ENCODE measurements at places on chromosomes 3 and 15. TPM values are rescaled to one million over a fixed set of nuclear protein-coding genes. Genes with fewer than 3 reads are reported as not detected.

SLC24A5 gene
- not detected for total RNA-seq

DPPA2 gene
- total RNA-seq = not detected

FSIP1 gene
- total RNA-seq = 0.28 TPM

LMOD3 gene
- total RNA-seq = 0.20 TPM

SNURF gene
- total RNA-seq = 10.6 TPM

APH1B gene
- 46.4 TPM for total RNA-seq

TM4SF4 gene
- not detected for total RNA-seq

SAXO2 gene
- total RNA-seq = 2.6 TPM

AQP9 gene
- 72.9 TPM for total RNA-seq

ANKUB1 gene
- total RNA-seq = not detected

SLCO2A1 gene
- 79.5 TPM for total RNA-seq

RASGRF1 gene
- 2.4 TPM for total RNA-seq

DNA sequence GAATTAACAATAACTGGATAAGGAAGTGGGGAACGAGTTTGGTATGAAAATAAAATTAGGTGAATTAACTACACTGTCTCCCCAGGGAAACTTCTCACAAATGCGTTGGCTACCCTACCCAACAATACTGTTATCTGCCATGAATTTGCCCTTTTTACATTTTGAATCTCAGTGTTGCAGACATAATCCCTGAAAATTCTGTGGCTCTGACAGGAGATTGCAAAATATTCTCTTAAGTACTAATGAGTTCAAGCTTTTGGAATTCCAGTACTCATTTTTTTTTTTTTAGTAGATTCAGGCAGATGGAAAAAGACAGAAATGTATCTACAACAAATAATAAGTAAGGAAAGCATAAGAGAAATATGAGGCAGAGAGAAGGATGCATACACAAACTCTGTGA, 332.6 kb downstream of the LSAMP start:
- DNase-seq = no peak

DNA sequence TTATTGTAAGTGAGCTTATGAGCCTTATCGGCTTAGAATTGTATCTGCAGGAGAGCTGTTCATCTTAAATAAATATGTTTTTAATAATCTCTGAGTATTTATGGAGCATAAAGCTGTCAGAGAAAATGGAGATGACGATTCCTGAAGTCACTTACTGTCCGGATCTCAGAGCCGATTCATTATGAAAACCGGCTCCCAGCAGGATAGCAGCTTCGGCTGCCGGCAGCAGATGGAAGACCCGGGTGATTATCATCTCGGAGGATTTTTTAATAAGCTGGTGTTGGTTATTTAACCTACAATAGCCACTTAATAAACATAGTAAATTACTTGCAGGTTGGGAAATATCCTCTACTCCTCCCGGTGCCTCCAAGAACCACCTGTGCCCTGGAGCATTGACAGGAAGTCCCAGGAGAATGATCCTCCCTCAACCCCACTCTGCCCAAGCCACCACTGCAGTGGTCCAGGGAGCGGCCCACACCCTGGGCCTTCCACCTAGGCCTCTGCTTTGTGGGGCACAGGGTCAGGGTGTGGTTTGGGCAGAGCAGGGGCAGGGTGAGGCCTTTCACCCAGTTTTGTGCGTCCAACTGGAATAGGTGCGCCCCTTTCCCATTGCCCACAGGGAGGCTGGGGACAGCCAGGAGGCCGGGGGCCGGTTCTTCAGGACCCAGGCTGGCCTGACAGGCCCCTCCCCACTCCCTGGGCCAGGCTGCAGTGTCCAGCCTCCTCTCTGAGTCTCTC, 42.2 kb upstream of the PRR23E start:
- peak; percentile 65 for DNase-seq

GRCh38 chr3:129490273-129490675, 38.2 kb upstream of the RHO start:
- peak; percentile 90 for DNase-seq

DNA sequence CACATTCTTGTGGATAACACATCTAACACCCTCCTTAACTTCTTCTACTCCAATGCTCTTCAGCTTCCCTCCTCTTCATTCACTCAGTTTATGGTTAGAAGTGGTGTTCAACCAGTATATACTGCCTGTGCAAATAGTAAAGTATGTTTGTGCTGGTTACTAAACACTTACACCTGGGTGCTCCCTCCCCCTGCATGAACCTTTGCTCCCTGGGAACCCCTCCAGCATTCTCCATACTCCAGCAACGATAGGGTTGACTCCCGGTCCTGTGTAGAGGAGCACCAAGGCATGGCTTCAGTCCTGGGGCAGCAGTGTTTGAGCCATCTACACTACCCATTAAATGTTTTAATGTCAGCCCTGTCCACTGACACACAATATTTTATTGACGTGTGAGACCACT, 407.5 kb upstream of the DPH6 start:
- DNase-seq = no peak

DNA sequence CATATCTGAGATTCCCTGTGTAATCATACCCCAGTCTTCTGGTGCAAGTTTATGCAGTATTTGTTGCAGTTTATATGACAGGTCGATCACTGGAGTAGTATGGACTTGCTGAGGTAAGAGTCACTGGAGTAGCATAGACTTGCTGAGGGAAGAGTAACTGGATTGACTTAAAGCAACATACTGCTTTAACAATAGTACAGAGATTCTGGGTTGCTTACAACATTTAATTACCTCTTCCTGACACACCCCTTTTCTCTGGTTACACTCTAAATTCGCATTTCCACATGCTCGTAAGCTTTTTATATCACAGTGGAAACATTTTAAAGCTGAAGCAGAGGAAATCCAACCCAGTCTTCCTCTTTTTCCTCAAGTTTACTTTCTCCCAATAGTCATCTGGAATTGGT, 11.8 kb downstream of the AAGAB start:
- DNase-seq = no peak

DNA sequence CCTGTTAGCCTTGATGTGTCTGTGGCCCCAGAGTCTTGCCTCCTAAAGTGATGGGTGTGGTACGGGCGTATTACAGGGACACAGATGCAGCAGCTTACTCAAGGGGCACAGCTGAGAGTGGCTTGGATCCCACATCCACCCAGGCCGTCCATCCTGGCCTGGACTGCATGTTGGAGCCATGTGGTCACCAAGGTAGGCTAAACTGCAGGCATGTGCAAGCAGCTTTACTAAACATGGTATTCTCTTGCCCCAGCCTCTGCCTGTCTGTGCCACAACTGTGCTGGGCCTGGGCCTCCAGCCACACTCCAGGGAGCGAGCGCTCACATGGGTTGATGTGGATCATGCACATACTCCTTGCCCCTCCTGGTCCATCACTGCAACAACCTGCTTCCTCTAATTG, 6.1 kb upstream of the GPR62 start:
- DNase-seq = peak; percentile 41

- DNase-seq = no peak
These were observed 24.1 kb downstream of the CHD2 start for GRCh38 chr15:92924216-92924615.

DNA sequence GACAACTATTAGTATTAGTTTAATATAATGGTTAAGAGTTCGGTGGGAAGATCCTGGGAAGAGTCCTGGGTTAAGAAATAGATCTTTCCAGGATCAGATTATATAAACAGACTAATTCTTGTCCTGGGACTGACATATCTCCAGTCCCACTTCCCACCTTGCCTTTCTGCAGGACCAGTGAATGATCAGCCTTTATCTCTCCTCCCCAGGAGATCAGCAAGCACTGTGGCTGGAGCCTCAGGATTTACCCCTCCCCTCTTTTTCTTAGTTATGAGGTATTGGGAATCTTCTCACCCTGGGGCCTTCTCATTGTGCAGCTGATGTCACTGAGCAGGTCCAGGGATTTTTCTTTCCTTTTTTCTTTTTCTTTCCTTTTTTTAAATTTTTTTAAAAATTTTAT, 135.7 kb upstream of the UMPS start:
- DNase-seq = no peak

- DNase-seq = no peak
These were observed 46.6 kb downstream of the APH1B start for GRCh38 chr15:63323798-63324563.

GRCh38 chr3:49410846-49411534, 786 bp downstream of the RHOA start:
- DNase-seq = no peak

DNA sequence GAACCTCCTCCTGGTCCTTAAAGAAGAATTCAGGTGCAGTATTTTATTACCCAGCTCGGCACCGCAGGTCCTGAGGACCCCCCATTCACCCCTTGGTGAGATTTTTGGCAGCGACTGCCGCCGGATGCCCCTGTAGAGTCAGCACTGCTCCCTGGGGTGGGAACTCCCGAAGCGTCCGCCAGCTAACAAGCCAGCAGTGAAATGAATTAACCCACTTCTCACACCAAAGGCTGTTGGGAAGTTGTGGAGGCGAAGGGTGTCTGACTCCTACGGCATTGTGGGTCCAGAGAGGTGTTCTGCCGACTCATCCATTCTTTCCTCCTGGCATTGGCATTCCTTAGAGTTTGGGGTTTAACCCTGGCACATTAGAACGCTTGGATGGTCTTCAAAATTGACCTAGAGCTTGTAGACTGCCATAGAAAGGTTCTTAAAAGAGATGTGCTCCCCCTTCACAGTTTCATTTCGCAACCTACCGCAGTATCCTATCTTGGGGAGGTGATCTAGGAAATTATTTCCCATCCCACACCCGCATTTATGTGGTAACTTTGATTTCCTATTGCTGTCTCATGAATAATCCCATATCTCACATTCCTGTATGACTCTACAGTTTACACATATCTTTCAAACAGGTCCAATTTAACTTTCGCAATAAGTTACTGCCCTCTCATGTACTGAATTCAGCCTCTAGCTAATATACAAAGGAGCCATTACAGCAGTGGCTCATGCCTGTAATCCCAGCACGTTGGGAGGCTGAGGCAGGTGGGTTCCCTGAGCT, 879 bp upstream of the EIF5A2 start:
- no peak for DNase-seq

- DNase-seq = no peak
These were observed 201.5 kb upstream of the RBMS3 start for GRCh38 chr3:29079358-29079757.

- no peak for DNase-seq
These were observed 39.7 kb downstream of the TBC1D2B start for GRCh38 chr15:78037779-78038305.

GRCh38 chr3:37491343-37491742, 317.0 kb upstream of the LRRFIP2 start:
- no peak for DNase-seq

- DNase-seq = no peak
These were observed 288.5 kb upstream of the MME start for GRCh38 chr3:154791611-154792010.

GRCh38 chr3:147152476-147152875, 253.9 kb downstream of the ZIC4 start:
- DNase-seq = no peak

GRCh38 chr15:88029696-88030095, 226.8 kb downstream of the NTRK3 start:
- no peak for DNase-seq

DNA sequence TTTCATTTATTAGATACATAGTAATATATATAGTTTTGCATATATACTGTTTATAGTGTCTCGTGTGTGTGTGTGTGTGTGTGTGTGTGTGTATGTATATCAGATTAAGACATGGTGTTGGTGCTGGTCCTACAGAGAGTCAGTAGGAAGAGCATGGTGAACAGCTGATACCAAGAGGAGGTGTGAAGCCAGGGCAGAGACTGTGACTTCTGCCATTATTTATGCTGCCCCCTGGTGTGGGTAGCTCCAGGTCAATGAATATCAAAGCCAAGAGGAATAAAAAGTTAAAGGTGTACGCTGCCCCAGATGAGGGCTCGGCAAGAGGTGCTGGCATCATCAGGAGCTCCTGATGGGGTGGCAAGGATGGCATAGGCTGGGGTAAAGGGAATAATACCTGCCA, 299.5 kb upstream of the RASGRP1 start:
- DNase-seq = no peak

DNA sequence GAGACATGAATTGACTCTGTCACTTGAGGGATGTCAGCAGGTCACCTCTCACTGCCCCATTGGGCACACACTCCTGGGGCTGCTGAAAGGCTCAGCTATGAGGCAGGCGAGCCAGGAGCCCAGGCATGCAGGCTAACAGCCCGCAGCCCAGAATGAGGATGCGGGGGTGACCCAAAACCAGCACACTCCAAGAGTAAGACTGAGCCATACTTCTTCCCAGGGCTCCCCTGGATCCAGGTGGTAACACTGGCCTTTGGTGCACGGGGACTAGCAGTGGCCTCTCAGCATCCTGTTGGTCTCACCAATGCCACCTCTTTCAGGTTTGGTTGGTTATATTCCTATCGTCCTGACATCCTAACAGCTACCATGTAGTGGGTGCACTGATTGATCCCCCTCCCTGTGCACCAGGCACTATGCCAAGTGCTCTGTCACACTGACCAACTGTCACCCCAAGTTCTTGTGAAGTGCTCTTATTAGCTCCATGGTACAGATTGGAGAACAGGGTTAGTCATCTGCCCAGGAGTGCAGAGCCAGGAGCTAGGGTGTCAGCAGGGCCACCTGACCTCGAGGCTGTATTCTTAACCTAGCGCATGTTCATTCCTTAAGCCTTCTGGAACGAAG, 24.8 kb upstream of the SPTBN5 start:
- peak; percentile 54 for DNase-seq

GRCh38 chr3:69305011-69305410, 80.9 kb downstream of the FRMD4B start:
- no peak for DNase-seq

DNA sequence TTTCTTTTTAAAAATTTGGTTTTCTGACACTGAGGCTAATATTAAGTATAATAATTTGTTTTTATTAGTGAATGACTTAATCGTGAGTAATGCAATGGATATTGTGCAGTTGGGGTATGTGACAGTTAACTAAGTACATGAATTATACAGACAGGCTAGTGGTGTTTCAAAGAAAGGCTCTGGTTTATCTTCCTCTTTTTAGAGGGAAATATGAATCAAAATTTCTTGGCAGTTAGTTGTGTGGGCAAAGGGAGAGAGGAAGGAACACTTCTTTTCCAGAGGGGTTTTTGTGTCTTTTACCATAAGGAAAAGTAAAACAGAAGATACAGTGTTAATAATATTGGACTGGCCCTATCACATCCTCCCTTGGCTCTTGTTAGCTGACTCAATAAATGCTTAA, 2.7 kb downstream of the ZNF654 start:
- DNase-seq = no peak

DNA sequence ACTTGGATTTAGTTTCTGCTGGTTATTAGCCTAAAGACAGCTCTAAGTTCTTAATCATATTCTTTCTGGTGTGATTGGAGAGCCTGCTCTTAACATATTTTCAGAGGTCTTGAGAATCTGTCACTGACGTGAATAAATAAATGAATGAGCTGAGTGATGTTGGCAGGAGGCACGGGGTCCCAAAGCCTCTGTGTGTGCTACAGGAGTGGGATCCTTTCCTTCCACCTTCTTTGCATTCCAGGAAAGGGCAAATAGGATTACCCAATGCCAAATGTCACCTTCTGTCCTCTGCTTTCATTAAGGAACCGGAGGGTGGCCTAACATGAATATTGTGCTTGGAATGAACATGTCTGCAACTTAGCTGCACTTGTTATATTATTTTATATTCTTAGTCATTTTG, 53.1 kb downstream of the CD47 start:
- no peak for DNase-seq

DNA sequence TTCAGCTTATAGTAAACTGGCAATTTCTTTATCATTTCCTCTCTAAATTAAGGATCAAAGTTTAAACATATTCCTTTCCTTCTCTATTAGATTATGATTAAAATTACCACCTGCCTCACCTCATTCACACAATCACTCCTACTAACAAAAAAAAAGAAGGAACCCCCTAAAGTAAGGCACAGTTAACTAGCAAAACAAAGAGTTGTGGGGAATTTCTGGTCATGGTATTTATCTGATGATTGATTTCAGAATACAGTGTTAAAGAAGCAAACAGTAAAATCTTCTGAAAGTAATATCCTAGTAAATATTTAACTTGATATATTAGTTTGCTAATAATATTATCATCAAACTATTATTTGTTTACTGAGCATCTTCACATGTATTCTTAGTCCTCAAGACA, 8.8 kb downstream of the GBE1 start:
- DNase-seq = no peak
